Left cardiac atrium (tissue), 4 donors: ENCODE measurements at places on chromosomes 3 and 15. TPM values are rescaled to one million over a fixed set of nuclear protein-coding genes. Genes with fewer than 3 reads are reported as not detected.

Gene PCSK6
- total RNA-seq, result 20.2 TPM

Gene EID1
- total RNA-seq, result 201 TPM

Gene ATP8B4
- 9.7 TPM for total RNA-seq

Gene RTP1
- not detected for total RNA-seq

Gene SPSB4
- total RNA-seq, result 6.9 TPM

Gene VPS13C
- total RNA-seq, result 33.2 TPM

Gene HOMER2
- 12.6 TPM for total RNA-seq

Gene FNDC3B
- 98.3 TPM for total RNA-seq

Gene FOXL2NB
- not detected for total RNA-seq

Gene B4GALT4
- total RNA-seq, result 15.9 TPM

Gene CNTN3
- 3.0 TPM for total RNA-seq

Gene SPINT1
- 1.4 TPM for total RNA-seq

Gene FBXO40
- 116 TPM for total RNA-seq

Gene IP6K1
- 22.3 TPM for total RNA-seq

Gene GOLGA8J
- 0.15 TPM for total RNA-seq

Gene SLC22A14
- 0.13 TPM for total RNA-seq

Gene GJD2
- total RNA-seq, result 19.2 TPM

Gene FHIT
- 8.7 TPM for total RNA-seq

Gene BRK1
- total RNA-seq, result 95.0 TPM

Gene NUTM1
- total RNA-seq, result not detected

Gene ECE2
- total RNA-seq, result 1.1 TPM

Gene GNAT1
- not detected for total RNA-seq

Gene NEK11
- 2.3 TPM for total RNA-seq

Gene SEMA5B
- 2.4 TPM for total RNA-seq

Gene SCAANT1
- total RNA-seq, result not detected

Gene CYP1A2
- total RNA-seq, result not detected

Gene CHST14
- 9.9 TPM for total RNA-seq

Gene RUBCN
- 22.7 TPM for total RNA-seq

Gene SYNM
- 302 TPM for total RNA-seq

Gene VPS18
- total RNA-seq, result 17.1 TPM

Gene AMIGO3
- total RNA-seq, result not detected

Gene ISLR
- total RNA-seq, result 28.2 TPM

Gene NR2E3
- not detected for total RNA-seq

Gene IL17RD
- 5.9 TPM for total RNA-seq

Gene SLC15A2
- total RNA-seq, result 0.68 TPM

Gene UBAP1L
- total RNA-seq, result 2.1 TPM

Gene ZNF770
- total RNA-seq, result 35.8 TPM

Gene XCR1
- total RNA-seq, result 0.08 TPM

Gene GRAMD1C
- total RNA-seq, result 2.1 TPM

Gene CCR2
- 1.9 TPM for total RNA-seq

Gene SHC4
- 1.8 TPM for total RNA-seq

Gene PSTPIP1
- total RNA-seq, result 6.1 TPM

Gene HRG
- total RNA-seq, result not detected

Gene UBE2Q2
- 25.4 TPM for total RNA-seq

Gene NPAP1
- not detected for total RNA-seq
